ENCODE measurements at places on chromosomes 11 and 22.
A peak's percentile ranks its signal among the peaks of the same experiment; 100 is the strongest.

DNA sequence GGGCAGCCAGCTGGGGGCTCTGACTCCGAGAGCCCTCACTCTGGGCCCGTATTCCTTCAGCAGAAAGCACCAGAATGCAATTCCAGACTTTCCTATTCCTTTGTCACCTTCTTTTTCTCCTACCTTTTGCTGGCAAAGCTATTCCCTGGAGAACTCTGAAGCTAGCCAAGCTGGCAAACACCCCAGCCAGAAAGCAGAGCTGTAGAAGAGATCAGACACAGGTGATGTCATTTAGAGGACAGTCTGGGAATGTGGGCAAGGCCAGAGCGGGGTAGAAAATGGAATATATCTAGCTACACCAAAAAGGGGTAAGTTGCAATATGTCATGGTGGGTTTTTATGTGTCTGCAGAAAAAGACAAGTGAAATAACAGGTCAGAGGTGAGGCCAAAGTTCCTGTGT lies 205.1 kb downstream of the NXPE2 start:
- no peak for DNase-seq

DNA sequence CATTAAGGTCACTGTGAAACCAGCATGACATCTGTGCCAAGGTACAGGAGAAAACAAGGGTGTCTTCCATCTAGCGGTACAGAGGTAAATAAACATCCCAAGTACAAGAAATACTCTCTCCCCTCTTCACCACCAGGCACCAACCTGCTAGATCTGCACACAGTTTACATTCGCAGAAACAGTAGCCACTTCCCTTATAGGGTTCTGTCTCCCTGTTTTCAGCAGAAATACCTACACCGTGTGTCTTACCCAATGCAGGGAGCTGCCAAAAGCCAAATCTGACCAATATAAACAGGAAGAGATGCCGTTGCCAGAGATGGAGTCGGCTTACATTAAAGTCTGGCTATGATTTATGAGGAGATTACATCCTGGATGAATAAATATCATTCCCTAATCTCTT lies 1.2 kb downstream of the SCN4B start:
- no peak for DNase-seq

DNA sequence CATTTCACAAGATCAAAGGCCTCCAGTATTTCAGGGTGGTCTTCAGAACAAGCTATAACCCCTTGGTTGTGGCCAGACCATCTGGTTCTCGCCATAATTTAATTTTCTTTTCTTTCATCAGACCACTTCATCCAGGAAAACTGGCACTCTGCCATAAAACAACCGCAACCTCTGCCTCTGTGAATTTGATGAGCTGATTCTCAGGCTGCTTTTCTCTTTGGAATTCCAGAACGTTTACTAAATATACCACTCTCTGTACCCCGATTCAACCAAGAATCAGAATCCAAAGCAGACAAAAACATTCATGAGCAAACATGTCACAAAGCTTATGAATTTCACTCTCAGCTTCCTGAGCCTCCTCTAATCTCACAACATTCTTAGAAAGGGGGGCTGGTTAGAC lies 331.8 kb upstream of the SYN3 start:
- DNase-seq: no peak

GRCh38 chr22:50078246-50078645 lies 7.0 kb downstream of the MLC1 start:
- DNase-seq: no peak

DNA sequence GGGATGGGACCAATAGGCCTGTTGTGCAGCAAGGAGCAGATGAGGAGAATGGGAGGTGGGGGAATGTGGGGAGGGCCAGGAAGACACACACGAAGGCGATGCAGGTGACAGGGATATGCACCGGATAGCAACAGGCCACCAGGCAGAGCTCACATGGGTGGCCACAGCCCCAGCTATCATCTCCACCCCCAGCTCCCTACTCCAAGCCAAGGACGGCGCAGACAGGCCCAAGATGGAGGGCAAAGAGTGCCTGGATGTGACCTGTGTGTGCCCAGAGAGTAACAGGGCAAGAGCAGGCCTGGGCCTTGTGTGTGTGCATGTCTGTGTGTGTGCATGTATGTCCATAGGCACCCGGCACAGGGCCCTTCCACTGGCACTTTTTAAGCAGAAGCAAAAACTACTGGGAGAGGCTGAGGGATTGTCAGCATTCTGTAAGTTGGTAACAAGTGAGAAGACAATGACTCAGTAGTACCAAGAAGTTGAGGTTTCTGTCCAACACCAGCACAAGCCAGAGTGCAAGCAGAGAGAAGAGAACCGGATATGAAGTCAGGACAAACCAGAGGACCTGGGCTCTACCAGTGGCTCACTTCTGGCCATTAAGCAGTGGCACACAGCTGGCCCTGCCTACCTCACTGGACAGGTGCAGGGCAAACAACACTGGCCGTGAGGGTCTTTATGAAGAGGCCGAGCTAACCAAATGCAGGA lies 36.4 kb downstream of the NRXN2 start:
- no peak for DNase-seq

- DNase-seq: no peak
Measured at GRCh38 chr11:96257972-96258934, 84.7 kb downstream of the MAML2 start.

DNA sequence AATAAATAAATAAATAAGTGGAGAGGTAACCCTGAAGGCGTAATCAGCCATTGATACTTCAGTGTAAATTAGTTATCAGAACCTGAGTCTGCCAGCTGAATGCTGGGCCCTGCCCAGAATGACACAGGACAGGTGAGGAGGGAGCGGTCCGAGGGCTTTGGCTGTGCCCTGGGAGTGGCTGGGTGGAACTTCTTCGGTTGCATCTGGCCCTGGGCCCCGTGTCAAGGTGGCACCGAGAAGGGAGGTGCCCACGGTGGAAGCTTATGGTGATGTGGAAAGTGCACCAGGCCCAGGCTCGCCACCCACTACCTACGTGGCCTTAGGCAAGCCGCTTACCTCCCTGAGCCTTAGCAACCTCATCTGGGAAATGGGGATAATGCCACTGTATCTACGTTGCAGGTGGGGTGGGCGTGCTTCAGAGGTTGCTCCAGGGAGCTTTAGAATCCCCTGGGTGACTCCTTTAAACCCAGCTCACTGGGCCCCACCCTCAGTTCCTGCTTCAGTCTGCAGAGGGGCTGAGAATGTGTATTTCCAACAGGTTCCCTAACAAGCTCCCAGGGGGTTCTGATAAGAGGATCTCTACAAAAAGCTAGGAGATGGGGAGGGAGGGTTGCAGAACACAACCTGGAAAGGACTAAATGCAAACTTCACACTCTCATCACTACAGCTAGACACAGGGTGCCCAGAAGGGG lies 38.8 kb downstream of the TXN2 start:
- no peak for DNase-seq

DNA sequence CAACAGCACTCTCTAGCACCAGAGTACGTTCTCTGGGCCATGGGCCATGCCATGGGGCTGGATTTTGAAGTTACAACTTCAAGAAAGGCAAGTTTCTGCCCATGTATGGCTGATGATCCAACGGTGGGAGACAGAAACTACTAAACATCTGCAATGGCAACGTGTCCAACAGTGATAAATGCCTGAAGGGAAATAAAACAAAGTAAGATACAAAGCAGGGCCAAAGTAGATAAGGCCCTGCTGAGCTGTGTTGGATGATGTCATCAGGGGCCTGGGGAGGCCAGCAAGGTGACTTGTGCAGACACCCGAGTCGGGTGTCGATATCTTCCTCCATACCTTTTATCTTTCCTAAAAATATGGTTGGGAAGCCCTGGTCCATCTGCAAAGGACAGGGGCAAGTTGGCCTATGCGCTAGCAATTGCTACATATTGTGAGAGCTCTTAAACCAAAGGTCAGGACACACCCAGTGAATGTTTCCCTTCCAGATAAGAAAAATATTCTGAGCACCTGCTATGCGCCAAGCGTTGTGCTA lies 487.2 kb downstream of the MN1 start:
- DNase-seq: no peak

DNA sequence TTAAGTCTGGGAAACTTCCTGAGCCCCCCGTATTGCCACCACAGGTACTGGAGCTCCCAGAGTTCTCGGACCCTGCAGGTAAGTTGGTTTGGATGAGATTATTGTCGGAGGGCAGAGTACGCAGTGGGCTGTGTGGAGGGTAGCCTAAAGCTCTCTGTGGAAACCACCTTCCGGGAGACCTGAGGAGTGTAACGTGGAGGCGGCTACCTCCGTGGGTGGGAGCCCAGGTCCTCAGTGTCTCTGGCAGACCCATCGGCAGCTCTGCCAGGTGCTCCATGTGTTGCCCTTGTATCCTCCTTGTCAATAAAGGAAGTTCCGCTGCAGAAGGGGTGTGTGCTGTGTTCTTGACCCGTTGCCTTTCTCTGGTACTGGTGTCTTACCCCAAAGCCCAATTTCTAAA lies 61.4 kb downstream of the SYT13 start:
- no peak for DNase-seq

DNA sequence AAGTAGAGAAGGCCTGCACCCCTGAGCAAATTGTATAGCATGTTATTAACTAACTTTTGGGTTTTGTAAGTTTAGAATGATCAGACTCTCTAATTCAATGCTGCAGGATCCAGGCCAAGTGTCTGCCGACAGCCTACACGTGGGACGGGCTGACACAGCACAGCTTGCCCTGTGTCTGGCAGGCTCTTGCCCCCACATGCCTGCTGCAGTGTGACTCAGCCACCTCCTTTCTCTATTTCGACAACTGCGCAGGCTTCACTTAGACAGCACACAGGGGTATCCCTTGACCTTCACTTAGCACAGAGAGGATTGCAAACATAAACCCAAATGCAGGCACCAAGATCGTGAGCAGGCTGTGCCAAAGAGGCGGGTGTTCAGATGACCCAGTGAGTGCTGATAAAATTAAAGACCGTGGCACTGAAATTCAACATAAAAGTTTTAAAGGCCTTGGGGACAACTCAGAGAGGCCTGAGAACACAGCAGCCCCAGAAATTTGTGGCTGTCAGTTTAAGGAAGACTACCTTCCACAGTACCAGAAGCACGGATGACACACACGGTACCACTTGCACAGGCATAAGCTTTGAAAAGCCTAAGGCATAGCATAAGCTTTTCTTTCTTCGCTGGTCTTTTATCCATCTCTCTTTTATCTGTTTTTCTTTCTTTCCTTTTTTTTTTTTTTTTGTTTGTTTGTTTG lies 37.8 kb downstream of the SCN3B start:
- DNase-seq: no peak

DNA sequence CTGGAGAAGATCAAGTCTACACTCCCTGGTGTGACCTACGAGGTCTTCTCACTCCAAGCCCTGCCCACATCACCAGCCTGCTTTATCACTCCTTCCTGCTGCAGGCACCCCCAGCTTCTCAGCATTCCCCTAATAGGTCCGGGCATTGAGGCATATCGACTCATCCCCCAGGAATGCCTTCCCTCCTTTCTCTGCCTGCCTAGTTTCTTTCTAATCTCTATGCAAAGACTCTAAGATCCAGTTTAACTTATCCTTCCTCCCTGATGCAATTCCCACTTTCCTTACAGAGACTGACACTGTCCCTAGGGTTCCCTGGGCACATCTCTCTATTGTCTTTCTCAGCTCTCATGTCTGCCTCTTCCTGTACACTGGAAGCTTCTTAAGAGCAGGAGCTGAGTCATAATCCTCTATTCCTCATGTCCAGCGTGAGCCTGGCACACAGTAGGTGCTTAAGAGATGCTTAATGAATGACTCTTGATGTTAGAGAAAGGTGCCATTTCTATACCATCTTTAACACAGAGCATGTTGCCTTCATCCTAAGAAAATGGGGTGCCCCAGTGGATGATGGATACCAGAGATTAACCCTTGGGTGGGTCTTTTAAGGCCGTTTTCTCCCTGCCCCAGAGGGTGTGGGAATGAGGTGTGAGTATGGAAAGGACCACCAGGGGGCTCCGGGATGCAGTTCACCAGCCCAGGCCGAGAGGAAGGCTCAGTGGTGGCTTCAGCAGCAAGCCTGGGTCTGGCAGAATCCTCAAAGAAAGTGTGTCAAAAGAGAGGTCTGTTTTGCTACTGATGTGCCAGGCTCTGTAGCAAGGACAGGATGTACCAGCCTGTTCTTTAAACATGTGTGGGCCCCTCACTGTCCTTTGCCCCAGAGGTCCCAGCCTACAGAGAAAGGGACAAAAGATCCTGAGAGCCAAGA lies 34.7 kb downstream of the PARVA start:
- peak; percentile 68 for DNase-seq

- no peak for DNase-seq
Measured at GRCh38 chr11:90947930-90948329, 725.1 kb upstream of the CHORDC1 start.

DNA sequence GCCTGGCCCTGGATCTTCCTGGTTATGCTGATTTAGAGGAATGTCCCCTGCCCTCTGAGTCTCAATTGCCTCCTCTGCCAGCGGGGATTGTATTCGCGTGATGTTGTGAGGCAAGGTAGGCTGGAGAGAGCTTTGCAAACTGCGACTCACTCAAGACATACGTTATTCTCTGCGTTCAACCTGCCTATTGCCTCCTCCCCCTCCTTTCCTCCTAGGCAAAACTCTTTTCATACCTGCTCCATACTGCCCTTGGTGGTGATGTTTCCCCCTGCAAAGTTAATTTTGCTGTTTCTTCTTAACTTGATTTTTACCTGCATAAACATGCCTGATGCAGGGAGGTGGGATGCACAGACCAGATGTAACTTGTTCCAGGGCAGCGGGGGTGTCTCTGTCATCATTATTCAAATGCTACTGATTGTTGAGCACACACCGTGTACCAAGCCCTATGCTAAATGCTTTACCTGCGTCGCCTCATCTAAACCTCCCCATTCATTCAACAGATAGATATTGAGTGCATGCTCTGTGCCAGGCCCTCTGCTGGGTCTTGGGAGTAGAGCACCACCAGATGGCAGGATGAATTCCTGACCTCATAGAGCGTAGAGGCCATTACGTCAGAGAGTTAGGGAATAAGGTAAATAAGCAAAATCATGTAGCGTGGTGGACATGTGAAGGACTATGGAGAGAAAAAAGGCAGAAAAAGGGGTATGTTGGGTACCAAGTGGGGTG lies 29.0 kb downstream of the SGSM1 start:
- peak; percentile 57 for DNase-seq

DNA sequence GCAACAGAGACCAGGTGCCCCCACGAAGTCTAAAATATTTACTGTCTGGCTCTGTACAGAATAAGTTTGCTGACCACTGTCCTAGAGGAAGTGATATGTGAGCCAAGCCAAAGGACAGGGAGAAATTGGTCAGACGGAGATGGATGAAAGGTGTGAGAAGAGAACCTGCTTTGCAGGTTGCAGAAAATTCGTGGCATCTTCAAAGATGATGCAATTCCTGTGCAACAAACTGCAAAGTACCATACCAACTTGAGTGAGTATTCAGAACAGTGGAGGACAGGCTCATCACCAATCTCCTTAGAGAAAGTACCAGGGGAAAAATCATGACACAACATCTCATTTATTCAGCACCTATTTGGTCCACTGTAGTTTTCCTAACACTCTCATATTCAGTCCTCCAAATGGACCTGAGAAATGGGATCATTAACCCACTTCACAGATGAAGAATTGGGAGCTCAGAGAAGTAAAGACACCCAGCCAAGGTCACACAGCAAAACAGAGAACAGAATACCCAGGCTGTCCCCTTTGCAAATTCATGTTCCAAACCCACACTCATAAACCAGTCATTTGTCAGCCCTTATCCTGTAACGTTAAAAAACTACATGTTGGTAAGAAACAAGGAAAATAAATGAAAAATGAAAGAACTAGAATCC lies 536.8 kb downstream of the MIAT start:
- no peak for DNase-seq
